RPMI7951 (cell line): ENCODE measurements at places on chromosomes 11 and 22. TPM values are rescaled to one million over a fixed set of nuclear protein-coding genes. Genes with fewer than 3 reads are reported as not detected.

The SEZ6L gene
- not detected in 2 replicates for total RNA-seq

The FBLN1 gene
- total RNA-seq, result 1.7 and 2.1 TPM in 2 replicates

GRCh38 chr11:2509481-2510001, 64.7 kb downstream of the KCNQ1 start:
- DNase-seq, result no peak

DNA sequence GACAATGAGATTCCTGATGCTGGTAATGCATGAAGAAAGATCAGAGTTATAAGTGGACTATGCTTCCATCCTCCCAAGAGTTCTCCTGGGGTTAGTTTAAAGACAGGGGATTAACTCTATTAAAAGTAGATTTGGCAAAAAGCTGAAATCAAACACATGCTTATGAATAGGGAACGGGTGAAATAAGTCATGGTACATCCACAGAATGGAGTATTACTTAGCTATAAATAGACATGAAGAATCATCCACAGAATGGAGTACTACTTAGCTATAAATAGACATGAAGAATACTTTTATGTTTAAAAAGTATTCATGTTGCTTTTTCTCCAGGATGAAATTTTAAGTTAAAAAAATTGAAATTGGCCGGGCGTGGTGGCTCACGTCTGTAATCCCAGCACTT, 596.4 kb upstream of the B3GAT1 start:
- DNase-seq, result no peak

DNA sequence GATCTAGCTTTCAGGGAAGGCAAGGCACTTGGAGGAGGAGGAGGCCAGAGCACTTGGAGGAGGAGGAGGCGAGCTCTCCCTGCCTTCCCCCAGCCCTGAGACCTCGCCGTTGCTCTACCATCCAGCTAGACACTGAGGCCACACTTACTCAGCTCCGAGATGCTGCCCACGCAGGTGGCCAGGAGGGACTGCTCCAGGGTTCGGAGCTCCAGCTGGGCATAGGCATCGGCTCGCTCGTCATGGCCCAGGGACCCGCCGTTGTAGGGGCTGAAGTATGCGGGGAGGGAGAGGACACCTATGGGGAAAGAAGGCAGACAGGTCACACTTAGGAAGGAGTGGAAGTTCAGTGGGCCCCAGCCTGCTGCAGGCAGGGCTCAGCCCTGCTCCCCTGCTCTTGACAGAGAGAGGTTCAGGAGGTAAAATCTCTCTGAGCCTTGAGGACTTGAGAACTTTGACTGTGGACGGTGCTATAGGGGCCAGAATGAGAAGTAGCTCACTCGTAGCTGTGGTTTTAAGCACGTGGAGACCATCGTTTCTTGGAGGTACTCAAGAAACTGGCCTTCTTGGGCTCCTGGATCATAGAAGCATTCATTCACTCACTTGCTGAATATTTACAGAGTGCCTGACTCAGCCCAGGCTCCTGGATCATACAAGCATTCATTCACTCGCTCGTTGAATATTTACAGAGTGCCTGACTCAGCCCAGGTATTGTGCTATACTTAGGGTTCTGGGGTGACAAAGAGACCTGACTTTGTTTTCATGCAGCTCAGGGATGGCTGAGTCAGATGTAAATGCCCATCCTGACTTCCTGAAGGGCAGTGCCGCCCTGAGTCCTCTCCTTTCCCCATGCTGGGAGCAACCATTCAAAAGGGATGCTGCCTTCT, 99.2 kb downstream of the NAT10 start:
- DNase-seq, result peak; percentile 30
